Glutamatergic neuron (in vitro differentiated cells): ENCODE measurements at places on chromosomes 2 and 18. TPM values are rescaled to one million over a fixed set of nuclear protein-coding genes. Genes with fewer than 3 reads are reported as not detected.

DNA sequence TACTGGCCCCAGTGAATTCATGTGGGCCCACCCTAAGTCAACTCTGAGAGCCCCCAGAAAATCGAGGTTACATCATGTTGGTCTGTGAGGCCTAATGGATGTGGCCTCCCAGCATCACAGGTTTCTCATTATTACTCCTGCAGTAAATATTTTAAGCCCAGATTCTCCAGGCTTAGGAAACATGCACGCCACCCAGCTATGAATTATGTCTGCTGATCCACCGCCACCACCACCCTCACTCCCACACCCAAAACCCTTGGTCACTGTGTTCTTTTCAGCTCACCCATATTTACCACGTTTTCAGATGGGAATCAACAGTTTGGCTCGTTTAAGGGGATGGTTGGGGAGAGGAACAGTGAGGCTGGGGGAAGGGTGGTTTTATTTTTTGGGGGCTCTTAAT is 128.6 kb downstream of the NCK2 start:
- DNase-seq, result no peak

Gene SOX11
- total RNA-seq, result 576 TPM

Gene GATA6
- total RNA-seq, result 0.42 TPM

- no peak for DNase-seq
These were observed 5.2 kb upstream of the KCNK3 start for GRCh38 chr2:26687328-26687727.

DNA sequence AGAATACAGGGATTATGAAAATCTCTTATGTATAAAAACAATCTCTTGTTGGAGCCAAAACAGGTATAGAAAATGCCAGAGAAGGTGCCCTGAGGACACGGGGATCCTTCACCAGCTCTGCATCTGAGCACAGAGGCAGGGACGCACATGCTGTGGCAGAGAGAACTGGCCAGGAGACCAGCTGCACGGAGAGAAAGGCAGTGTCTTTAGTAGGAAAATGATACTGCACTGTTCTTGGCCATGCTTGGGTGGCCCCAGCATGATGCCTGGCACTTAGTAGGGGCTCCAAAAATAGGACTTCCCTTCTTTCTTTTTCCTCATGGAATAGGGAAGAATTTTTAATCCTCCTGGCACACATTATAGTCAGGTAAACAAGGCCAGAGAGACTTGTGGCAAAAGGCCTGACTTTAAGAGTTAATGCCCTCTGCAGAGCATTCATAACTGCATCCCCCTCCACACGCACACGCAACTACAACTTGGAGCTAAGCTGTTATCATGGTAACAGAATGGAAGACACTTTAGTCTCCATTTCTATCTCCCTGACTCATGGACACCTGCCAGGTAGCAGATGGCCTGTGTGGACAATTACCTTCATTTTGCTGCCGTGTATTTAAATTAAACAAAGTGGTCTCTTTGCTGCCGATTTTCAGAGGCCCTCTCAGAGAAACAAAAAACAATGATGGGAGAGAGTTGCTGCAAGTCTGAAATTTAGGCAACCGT is 59.7 kb upstream of the DNMT3A start:
- no peak for DNase-seq

Gene VIT
- not detected for total RNA-seq

Gene SERPINB7
- not detected for total RNA-seq

- no peak for DNase-seq
These were observed 189.3 kb downstream of the ANKRD44 start for GRCh38 chr2:197121255-197121654.

Gene CRYGB
- total RNA-seq, result not detected

- DNase-seq, result no peak
These were observed 96.2 kb upstream of the B3GNT7 start for GRCh38 chr2:231299267-231299666.

Gene LRRC30
- total RNA-seq, result not detected

Gene ITGB6
- total RNA-seq, result not detected

DNA sequence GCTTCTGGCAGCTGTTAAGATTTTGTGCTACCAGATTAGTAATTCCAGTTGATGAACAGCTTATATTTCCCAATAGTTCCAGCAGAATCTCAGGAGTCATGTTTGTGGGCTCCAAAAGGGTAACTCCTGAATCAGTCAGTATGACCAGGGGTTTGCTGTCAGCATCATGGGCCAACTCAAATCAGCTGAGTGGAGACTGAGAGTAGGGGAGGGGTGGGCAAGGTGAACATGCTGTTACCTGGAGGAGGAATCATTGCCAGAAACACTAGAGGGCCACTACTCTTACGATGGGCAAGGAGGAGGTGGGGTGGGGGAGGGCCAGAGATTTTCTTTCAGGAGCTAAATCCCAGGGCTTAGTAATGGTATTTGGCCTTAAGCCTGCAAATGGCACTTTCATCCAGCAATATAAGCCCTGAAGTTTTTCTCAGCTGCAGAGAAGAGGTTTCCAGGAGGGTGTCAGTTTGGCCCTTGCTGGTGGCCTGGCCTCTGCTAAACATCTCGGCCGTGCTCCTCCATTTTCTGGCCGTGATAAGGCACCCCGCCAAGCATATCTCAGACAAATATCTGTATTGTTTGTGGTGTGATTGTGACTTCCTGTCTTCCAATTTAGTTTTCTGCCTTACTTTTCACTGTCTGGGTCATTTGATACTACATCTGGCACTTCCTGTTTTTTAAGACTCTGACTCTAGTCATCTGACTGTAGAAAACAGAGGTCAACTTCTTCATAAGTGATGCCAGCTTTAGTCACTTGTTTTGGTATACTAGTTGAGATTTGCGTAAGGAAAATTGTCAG is 120.5 kb upstream of the CXCR4 start:
- no peak for DNase-seq

Gene ATP5F1A
- total RNA-seq, result 511 TPM

- no peak for DNase-seq
These were observed 74.8 kb upstream of the SLC66A3 start for GRCh38 chr2:11080253-11081115.

Gene COLEC11
- not detected for total RNA-seq

DNA sequence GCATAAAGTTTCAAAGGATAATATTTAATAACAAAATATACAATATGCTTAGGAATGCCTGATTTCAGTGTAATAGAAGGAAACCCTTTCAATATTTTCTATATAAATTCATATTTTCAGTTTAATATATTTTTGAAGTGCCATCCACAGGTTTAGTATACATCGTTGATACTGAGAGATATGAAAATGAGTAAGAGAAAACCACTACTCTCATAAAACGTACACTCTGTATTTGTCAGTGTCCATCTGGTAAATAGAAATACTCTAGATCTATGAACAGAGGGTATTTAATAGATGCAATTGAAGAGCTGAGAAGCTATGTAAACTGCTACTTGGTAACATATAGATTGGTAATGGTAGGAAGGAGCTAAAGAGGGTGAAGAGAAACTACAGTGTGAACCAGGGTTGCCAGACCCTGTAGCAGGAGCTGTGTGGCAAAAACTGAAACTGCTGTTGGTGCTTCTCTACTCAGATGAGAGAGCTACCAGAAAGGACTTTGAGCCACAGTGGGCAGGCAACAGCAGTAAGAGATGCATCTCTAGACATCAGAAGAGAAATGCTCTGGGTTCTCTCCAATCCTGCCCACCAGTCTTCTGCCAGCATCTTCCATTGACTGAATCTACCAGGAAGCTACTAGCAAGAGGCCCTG is 187.4 kb downstream of the CCDC102B start:
- no peak for DNase-seq

DNA sequence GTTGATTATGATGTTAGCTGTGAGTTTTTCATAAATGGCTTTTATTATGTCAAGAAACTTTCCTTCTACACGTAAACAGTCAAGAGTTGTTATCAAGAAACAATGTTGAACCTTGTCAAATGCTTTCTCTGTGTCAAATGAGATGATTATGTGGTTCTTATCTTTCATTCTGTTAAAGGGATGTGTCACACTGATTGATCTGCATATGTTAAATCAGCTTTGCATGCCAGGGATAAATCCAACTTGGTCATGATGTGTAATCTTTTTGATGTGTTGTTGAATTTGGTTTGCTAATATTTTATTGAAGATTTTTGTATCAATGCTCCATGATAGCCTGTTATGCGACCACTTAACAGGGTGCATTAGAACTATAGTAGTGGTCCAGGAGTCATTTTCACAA is 107.3 kb downstream of the C1QL2 start:
- DNase-seq, result no peak

GRCh38 chr2:24404491-24404921 is 44.2 kb upstream of the ITSN2 start:
- no peak for DNase-seq

- DNase-seq, result no peak
These were observed 184.4 kb downstream of the LTBP1 start for GRCh38 chr2:33131111-33131510.

- no peak for DNase-seq
These were observed 361.4 kb downstream of the ALK start for GRCh38 chr2:29560030-29560429.

Gene ALPG
- total RNA-seq, result 2.4 TPM

DNA sequence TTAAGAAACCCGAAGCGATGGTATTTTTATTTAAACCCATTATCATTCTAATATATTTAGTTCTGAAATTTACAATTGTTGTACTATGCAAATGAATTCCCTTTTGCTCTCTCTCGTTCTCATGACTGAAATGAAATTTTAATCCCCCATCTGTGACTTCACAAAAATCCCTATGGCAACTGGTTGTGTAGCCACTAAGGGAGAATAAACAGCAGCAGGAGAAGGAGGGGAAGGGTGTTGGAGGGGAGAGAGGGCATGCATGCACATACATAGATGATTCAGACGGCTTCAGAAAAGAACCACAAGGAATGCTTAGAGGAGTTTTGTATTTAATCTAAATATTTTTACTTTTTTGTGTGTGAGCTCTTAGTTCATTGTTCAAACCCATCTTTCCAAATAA is 36.8 kb downstream of the CPS1 start:
- no peak for DNase-seq

GRCh38 chr2:213022987-213023386 is 128.4 kb downstream of the IKZF2 start:
- DNase-seq, result no peak

DNA sequence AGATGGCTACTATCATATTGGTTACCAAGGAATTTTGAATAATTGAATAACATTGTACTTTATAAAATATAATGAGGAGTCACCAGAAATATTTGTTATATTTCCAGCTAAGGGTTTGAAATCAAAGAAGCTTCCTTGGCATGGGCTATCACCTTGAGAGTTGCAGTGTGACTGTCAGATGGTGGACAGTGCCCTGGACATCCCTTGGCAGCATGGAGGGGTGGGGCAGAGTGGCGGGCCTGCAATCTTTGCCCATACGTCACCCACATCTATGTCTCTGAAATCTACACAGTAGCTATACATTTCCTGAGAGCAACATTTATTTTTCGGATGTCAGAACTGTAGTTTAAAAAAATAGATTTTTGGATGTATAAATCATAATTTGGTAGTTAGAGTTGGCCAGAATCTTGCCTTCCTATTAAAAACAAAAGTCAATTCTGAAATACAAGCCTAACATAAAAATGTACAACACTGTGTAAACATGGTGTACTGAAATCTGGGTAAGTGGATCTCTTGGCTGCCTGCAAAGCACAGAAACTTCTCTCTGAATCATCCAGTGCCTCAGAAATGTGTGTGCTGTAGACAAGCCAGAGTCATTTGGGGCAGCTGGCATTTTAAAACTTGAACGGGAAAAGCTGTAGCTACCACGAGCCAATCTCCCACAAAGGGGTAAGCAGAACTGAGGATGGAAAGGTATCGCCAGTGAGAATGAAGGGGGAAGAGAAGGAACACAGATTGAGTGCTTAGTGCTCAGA is 124.2 kb upstream of the ARHGAP28 start:
- DNase-seq, result no peak

DNA sequence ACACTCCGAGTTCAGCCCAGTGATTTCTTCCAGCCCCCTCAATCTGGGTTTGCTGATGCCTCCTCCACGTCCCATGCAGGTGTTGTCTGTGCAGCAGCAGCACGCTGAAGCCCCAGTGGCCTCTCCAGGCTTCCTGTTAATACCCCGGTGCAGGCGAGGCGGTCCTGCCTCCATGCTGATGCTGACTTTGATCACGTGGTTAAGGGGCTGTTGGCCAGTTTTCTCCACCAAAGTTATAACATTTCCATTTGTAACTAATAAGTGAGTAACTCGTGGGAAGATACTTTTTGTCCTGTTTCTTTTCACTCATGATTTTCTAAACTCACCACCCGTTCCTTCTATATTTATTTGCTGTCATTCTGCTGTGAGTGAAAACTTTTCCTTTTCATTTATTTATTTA is 42.5 kb upstream of the TMEM18 start:
- DNase-seq, result no peak

Gene CHRND
- total RNA-seq, result 2.2 TPM

DNA sequence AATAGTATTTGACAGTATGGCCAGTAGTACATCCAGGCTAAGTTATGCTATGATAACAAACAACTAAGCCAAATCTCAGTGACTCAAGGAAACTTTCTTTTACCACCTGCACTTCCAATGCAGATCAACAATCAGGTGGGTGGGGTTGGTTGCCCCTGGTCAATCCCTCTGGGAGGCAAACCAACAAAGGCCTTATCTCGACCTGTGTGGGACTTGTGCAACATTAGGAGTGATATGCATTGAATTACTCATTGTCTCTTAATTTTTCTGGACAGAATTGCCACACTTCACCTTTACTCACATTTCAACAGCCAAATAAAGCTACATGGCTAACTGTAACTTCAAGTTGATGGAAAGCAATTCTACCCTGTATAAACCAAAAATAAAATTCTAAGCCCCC is 1049.3 kb upstream of the CDH2 start:
- DNase-seq, result no peak

Gene NRP2
- 89.0 TPM for total RNA-seq

Gene SLC23A3
- total RNA-seq, result 1.1 TPM

GRCh38 chr2:60936757-60937156 is 55.4 kb downstream of the REL start:
- DNase-seq, result no peak

DNA sequence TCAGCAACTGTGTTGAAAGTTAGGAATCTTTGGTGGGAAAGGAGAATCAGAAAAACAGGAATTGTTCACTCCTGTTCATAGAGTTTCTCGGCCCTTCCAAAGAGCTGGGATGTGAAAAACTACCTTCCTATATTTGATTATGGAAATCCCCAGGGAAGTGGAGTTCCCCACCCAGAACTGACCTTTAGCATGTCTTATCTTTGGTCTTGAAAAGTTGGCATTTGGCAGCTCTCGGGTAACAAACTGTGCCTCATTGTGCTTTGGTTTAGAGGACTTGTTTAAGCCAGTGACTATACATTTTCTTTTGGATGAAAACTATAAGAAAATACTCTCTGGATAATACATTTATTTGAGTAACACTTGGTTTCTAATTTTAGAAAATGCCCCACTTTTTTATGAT is 51.3 kb upstream of the CERS6 start:
- no peak for DNase-seq

DNA sequence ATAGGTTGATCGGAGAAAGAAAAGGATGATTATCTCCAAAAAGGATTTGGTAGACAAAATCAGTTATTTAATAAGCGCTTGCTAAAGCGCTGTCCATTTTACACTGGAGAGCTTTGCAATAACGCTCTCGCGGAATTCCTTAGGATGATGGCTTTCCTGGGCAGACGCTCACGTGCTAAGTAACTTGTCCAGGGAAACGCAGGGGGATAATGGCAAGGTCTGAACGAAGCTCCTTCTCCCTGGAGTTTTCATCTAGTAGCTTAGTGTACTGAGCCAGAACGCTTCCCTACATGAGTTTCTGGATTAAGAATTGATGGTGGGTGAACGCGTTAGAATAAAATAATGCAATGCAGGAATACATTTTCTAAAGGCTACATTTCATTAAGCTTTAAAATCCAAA is 739.5 kb upstream of the SALL3 start:
- no peak for DNase-seq
